A549 treated with Hydrocortisone at 1 μM for 4 hours (cell line): ENCODE measurements at places on chromosomes 4 and X. TPM values are rescaled to one million over a fixed set of nuclear protein-coding genes. Genes with fewer than 3 reads are reported as not detected.

The TXLNG gene
- total RNA-seq = 12.7 to 18.5 TPM (median 14.1 TPM) in 5 replicates

The FANCB gene
- 2.0 to 4.4 TPM (median 2.8 TPM) in 5 replicates for total RNA-seq

The ANKRD17 gene
- total RNA-seq = 19.1 to 29.7 TPM (median 21.0 TPM) in 5 replicates

The PRRG1 gene
- total RNA-seq = 3.9 to 6.6 TPM (median 5.5 TPM) in 5 replicates

The MAGEB1 gene
- not detected in 5 replicates for total RNA-seq

The EREG gene
- total RNA-seq = 10.2 to 16.9 TPM (median 13.1 TPM) in 5 replicates

The ZNF157 gene
- 0.05 TPM in 1 of 5 replicates, not detected in the others for total RNA-seq

The C4orf17 gene
- total RNA-seq = not detected in 5 replicates

The CACNA1F gene
- total RNA-seq = not detected in 5 replicates

The CITED1 gene
- total RNA-seq = 1.2 to 2.8 TPM (median 1.8 TPM) in 5 replicates

The ZNF280C gene
- total RNA-seq = 2.4 to 3.8 TPM (median 2.8 TPM) in 5 replicates

The GLOD5 gene
- not detected in 5 replicates for total RNA-seq

The GYPE gene
- not detected in 5 replicates for total RNA-seq

The CT45A3 gene
- total RNA-seq = 0.26 TPM in 1 of 5 replicates, not detected in the others

The CLCN3 gene
- 13.4 to 21.7 TPM (median 16.7 TPM) in 5 replicates for total RNA-seq

The TMPRSS11A gene
- total RNA-seq = not detected in 5 replicates

The TXK gene
- 0.13 to 0.38 TPM (median 0.17 TPM) in 5 replicates for total RNA-seq

The ETDB gene
- not detected in 5 replicates for total RNA-seq

The ERVMER34-1 gene
- total RNA-seq = 0.32 to 0.78 TPM (median 0.56 TPM) in 5 replicates

The PLXNA3 gene
- total RNA-seq = 11.0 to 17.8 TPM (median 13.9 TPM) in 5 replicates

The F8A2 gene
- total RNA-seq = not detected in 5 replicates

The MGAT4D gene
- not detected in 5 replicates for total RNA-seq

The SMIM43 gene
- 0.21 to 0.48 TPM (median 0.25 TPM) in 5 replicates for total RNA-seq

The STPG2 gene
- total RNA-seq = not detected in 5 replicates

The MAGEE2 gene
- total RNA-seq = not detected in 5 replicates

The NEIL3 gene
- total RNA-seq = 7.2 to 9.4 TPM (median 8.7 TPM) in 5 replicates

The OPN1MW gene
- not detected in 5 replicates for total RNA-seq

The GYG2 gene
- total RNA-seq = 3.4 to 5.1 TPM (median 4.5 TPM) in 5 replicates
